ENCODE measurements at places on chromosomes 5 and 9. TPM values are rescaled to one million over a fixed set of nuclear protein-coding genes. Genes with fewer than 3 reads are reported as not detected.

The FBLL1 gene
- total RNA-seq = not detected

The CDX1 gene
- 0.65 TPM for total RNA-seq

The CDH10 gene
- 1.4 TPM for total RNA-seq

The PTPRD gene
- 13.7 TPM for total RNA-seq

The NDST1 gene
- 39.3 TPM for total RNA-seq

Measured in fibroblast of the aortic adventitia (primary cell).